ENCODE measurements at places on chromosomes 7 and 10.

- DNase-seq, result no peak
These were observed 133.5 kb upstream of the FEZF1 start for GRCh38 chr7:122438006-122438405.

DNA sequence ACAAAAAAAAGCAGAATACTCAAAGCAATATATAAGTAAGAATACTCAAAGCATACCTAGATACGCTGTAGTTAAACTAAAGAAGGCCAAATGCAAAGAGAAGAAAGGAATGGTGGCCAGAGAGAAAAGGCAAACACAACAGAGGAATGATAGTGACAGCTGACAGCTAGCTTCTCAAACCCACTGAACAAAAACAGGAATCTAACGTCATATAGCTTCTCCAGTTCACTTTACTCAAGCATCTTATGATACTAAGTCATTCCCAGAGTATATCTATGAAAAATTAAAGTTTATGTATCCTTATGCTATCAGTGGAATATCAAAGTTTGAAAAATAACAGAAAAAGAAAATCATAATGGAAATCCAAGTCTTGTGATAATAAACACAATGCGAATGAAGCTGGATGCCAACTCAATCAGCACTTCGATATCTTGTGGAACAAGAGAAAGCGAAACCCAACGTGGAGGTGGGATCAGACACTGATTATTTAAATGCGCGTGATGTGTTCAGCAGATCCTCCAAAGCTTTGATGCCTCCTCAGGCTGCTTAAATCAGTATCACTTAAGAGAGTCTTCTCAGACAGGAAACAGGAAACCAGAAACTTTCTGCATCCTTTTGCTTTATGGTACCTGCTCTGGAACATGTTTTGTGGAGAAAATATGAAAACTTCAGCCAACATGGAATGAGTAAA is 102.8 kb downstream of the PIP4K2A start:
- no peak for DNase-seq

- DNase-seq, result no peak
These were observed 95.3 kb downstream of the CACNA2D1 start for GRCh38 chr7:82348251-82348650.

GRCh38 chr10:84352251-84352842 is 24.0 kb downstream of the CCSER2 start:
- no peak for DNase-seq

- no peak for DNase-seq
These were observed 42.0 kb downstream of the ANXA8 start for GRCh38 chr10:47441938-47442337.

DNA sequence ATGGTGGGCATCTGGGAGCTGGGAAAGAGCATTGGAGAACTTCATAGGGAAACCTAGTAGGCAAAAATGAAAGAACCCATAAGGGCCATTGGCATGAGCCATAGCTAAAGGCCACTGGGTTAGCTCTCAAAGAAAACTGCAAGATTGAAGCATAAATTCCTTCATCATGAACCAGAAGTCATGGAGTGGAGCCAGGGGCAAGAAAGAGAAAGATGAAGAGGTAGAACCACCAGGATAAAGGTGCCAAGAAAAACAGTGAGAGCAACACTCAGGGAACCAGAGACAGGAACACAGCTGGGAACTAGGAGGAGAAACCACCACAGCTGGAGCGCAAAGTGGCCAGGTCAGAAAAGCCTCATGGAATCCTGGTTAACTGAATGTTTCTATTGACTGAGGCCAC is 11.5 kb upstream of the SGMS1 start:
- no peak for DNase-seq

- no peak for DNase-seq
These were observed 35.3 kb downstream of the TRUB1 start for GRCh38 chr10:114973306-114973705.

- DNase-seq, result no peak
These were observed 341.6 kb upstream of the KCND2 start for GRCh38 chr7:119931230-119931824.

DNA sequence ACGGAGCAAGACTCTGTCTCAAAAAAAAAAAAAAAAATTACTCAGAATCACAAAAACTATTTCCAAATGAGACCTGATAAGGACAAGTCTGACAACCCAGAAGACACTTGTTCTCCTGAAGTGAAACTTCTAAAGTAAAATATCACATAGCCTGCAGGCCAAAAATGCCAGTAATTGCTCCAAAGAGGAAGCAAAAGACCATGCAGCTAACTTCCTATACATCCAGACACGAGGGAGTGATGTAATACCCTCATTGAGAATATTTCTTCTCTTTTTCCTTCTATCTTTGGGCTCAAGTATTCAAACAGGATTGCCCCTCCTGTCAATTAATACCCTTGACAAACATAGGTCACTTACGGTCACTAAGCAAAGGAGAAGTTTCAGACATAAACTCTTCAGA is 31.2 kb downstream of the ARMH3 start:
- DNase-seq, result no peak

DNA sequence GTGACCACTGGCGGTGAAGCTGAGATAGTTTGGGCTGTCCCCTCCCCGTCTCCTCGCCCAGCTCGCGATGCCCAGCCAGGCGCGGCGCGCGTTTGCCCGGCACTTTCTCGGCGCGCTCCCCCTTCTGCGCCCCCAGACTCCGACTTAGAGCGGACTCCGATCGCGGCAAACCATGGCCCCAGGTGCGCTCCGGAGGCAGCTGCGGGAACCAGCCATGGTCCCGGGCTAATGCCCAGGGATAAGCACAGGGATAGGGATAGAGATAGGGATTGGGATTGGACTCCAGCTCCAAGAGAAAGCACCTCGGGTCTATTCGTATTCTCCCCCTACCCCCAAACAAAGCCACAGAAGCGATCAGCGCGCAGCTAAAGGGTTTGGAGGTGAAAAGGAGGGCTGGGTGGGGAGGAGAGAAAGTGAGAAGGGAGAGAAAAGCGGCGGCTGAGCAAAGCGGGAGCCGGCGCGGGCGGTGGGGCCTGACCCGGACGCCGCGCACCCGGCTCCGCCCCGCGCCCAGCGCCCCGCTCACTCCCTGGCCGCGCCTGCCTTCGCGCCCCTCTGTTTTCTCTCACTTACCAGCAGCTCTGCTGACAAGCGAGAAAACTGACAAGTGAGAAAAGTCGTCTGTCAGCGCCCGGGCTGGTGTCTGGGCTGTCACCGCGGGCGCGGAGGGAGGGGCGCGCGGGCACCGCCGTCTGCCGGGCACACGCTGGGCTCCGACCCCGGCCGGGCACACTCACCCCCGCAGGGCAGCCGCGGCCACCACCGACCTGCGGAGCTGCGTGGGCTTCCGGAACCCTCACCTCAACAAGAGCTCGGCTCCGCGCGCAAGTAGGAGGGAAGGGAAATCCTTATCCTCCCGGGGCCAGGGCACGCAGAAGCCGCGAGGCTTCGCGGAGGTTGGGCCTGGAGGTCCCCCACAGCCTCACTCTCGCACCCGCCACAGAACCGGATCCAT is at the start of gene PDE1C:
Gene PDE1C (minus strand): TSS at position 2 of the 955 bp plus-strand sequence.
- DNase-seq, result no peak

- no peak for DNase-seq
These were observed 137.5 kb downstream of the SNX10 start for GRCh38 chr7:26429168-26429567.

GRCh38 chr7:41445432-41445831 is 257.5 kb downstream of the INHBA start:
- no peak for DNase-seq
